Upper lobe of left lung (tissue), 6 donors: ENCODE measurements at places on chromosomes 1 and 21. TPM values are rescaled to one million over a fixed set of nuclear protein-coding genes. Genes with fewer than 3 reads are reported as not detected.
A peak's percentile ranks its signal among the peaks of the same experiment; 100 is the strongest.

DNA sequence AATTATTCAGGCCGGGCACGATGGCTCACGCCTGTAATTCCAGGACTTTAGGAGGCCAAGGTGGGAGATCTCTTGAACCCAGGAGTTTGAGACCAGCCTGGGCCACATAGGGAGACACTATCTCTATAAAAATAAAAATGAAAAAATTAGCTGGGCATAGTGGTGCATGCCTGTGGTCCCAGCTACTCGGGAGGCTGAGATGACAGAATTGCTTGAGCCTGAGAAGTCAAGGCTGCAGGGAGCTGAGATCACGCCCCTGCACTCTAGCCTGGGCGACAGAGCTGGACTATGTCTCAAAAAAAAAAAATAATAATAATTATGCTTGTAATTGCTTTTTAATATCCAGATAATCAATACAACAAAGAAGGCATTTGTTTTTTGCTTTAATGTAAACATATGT lies 91.3 kb downstream of the RIPK4 start:
- H3K27ac ChIP-seq = no peak overlapping the region
- H3K27me3 ChIP-seq = no peaks in the 10 kb centered on the region
- DNase-seq = no peak
- no peaks in the 10 kb centered on the region for H3K36me3 ChIP-seq
- H3K4me1 ChIP-seq = peaks cover 11% of the 10 kb centered on the region

DNA sequence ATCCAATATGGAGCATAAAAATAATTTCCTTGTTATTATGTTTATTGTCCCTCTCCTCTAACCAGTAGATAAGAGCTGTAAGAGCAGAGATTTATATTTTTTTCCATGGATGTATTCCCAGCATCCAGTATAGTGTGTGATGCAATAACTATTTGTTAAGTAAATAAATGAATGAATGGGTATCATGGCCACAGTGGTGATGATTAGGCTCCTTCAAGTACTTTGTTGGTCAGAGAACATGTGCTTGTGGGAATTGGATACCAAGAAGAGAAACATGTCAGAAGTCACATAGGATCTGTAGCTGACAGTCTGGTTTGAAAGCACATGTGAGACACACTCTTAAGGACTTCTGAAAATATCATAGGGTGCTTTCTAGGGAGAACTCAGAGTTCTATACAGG lies 588.5 kb downstream of the AGBL4 start:
- no peaks in the 10 kb centered on the region for H3K27me3 ChIP-seq
- H3K4me1 ChIP-seq = no peaks in the 10 kb centered on the region
- H3K27ac ChIP-seq = no peak overlapping the region
- H3K4me3 ChIP-seq = no peak overlapping the region

DNA sequence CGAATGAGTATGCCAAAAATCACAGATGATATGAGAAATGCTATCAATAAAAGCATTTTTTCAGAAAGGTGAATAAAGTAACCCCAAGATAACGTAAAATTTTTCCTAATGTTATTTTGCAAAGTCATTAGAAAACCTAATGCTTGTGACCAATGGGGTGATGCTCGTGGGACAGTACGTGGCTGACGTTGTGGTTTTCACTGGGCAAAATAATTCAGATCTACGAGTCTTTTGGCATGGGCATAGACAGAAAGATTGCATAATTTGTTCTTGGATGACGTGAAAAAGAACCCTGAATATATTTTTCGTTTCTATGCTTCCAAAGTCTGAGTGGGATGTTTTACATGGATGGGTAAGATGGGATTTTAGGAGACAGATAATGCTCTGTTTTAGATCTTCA lies 71.0 kb downstream of the PBX1 start:
- no peak overlapping the region for H3K27ac ChIP-seq
- H3K27me3 ChIP-seq = no peaks in the 10 kb centered on the region
- H3K4me1 ChIP-seq = peaks cover 5% of the 10 kb centered on the region
- DNase-seq = no peak
- H3K4me3 ChIP-seq = no peak overlapping the region

DNA sequence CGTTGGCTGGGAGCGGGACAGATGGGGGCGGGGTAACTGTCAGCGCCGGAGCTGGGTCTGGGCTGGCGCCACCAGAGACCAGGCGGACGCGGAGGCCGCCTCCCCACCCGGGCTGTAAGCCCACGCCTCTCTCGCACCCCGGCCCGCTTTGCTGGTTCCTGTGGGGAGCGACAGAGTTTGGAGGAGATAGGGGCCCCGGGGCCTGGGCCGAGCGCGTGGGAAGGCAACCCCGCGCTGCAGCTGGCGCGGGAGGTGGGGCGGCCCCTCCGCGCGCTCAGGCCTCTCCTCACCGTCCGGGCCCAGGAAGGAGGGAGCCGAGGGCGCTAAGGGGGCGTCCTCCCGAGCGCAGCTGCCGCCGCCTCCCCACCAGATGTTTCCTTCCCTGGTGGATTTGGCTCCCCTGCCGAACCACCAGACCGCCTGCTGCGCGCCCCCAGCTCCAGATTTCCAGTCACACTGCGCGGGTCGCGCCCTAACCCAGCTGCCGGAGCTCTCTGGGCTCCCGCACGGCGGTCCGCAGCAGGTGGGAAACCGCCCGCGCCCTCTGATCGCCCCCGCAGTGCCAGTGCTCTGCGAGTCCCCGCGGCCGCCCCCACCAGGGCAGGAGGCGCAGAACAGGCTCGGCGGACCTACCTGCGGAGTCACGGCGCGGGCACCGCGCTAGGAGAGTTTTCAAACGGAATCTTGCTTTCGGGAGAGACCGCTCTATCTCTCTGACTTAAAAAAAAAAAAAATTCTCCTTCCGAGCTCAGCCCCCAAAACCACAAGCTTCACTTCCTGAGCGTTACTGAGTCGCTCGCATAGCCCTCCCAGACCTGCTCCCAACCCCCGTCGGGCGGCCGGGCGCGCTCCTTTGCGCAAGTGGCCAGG lies 1.1 kb downstream of the GFI1 start:
- peaks cover 6% of the 10 kb centered on the region for H3K27me3 ChIP-seq
- peaks cover 63% of the 10 kb centered on the region for H3K4me1 ChIP-seq
- no peaks in the 10 kb centered on the region for H3K36me3 ChIP-seq
- H3K27ac ChIP-seq = peak overlapping the region; percentile 70
- peak overlapping the region; percentile 54 for H3K4me3 ChIP-seq

DNA sequence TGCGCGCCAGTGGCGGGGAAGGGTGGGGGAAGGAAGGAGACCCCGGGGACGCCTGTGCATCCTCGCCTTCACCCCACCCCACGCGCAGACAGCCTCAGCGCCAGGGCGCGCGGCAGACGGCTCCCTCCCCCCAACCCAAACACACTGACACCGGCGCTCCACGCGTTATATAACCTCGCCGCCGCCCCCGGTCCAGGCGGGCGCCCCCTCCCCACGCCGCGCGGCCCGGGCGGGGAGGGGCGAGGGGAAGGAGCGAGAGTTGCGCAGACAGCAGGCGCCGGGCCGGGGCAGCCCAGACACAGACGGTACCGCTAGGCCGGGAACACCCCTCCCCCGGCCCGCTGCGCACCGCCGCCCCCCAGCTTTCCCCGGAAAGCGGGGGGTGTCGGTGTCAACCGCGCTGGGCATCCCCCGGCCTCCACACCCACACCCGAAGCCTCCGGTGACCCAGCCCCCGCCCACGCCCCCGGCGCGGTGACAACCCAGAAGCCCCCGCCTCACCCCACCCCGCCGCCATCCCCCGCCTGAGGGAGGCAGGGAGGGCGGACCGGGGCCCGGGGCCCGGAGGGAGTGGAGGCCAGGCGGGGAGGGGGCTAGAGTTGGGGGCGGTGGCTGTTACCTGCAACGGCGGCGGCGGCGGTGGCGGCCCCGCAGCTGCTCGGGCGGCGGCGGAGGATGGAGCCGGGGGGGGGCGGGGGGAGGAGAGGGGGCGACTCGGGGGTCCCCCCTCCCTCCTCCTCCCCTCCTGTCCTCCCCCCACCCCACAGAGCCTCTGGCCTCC lies 432 bp downstream of the AKT3 start:
- peak; percentile 91 for DNase-seq
- peak overlapping the region; percentile 85 for H3K4me3 ChIP-seq
- H3K36me3 ChIP-seq = no peaks in the 10 kb centered on the region

- peak overlapping the region; percentile 81 for H3K27ac ChIP-seq
- H3K4me3 ChIP-seq = no peak overlapping the region
- peaks cover 20% of the 10 kb centered on the region for H3K4me1 ChIP-seq
- H3K27me3 ChIP-seq = no peaks in the 10 kb centered on the region
Observed at GRCh38 chr1:31628931-31629556, 11.6 kb downstream of the HCRTR1 start.

DNA sequence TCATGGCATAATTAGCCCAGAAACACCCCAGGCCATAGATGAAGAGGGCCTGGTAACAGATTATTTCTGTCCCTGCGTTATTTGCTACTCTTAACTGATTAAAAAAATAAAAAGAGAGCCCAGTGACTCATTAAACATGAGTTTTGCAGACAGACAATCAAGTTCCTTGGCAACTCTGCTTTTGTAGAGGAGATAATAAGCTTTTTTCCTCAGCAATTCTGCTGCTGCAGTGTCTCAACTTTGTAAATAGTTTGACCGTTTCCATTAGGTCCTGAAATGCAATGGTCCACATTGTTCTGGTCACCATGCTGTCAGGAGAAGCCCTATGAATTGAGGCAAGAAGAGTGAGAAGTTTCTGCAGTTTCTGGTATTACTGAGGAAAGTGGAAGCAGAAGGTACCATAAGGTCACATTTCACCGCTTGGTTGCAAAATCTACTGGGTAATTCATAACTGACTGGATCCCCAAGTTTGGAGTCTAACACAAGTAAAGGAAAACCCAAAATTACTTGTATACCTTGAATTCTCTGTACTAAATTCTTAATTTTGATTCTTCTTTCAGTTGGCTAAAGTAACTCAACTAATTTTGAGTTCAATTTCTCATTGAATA lies 139.5 kb downstream of the ZZZ3 start:
- H3K4me1 ChIP-seq = no peaks in the 10 kb centered on the region
- no peaks in the 10 kb centered on the region for H3K36me3 ChIP-seq
- no peak for DNase-seq

- no peaks in the 10 kb centered on the region for H3K4me1 ChIP-seq
- no peaks in the 10 kb centered on the region for H3K36me3 ChIP-seq
- H3K27ac ChIP-seq = no peak overlapping the region
- no peak for DNase-seq
- no peak overlapping the region for H3K4me3 ChIP-seq
- H3K27me3 ChIP-seq = no peaks in the 10 kb centered on the region
Observed at GRCh38 chr1:62271948-62272728, 47.1 kb downstream of the KANK4 start.

DNA sequence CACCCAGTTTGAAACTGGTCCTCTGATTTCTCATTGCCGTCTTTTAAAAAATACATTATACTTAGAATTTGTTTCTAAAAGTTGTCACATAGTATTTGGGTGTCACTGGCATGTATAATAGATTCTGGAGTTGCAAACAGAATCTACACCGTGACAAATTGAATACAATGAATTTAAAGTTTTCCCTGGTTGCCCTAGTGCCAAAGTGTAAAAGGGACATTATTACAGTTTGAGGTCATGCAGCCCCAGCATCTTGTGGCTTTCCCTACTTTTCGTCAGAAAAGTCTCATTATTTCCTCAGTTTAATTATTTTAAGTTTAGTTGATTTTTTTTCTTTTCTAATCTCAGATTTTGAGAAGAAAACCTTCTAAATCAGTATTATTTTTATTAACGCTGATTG lies 155.9 kb downstream of the DISP1 start:
- no peak for DNase-seq
- H3K27ac ChIP-seq = peak overlapping the region; percentile 14
- H3K27me3 ChIP-seq = no peaks in the 10 kb centered on the region
- no peaks in the 10 kb centered on the region for H3K36me3 ChIP-seq
- H3K4me1 ChIP-seq = no peaks in the 10 kb centered on the region

DNA sequence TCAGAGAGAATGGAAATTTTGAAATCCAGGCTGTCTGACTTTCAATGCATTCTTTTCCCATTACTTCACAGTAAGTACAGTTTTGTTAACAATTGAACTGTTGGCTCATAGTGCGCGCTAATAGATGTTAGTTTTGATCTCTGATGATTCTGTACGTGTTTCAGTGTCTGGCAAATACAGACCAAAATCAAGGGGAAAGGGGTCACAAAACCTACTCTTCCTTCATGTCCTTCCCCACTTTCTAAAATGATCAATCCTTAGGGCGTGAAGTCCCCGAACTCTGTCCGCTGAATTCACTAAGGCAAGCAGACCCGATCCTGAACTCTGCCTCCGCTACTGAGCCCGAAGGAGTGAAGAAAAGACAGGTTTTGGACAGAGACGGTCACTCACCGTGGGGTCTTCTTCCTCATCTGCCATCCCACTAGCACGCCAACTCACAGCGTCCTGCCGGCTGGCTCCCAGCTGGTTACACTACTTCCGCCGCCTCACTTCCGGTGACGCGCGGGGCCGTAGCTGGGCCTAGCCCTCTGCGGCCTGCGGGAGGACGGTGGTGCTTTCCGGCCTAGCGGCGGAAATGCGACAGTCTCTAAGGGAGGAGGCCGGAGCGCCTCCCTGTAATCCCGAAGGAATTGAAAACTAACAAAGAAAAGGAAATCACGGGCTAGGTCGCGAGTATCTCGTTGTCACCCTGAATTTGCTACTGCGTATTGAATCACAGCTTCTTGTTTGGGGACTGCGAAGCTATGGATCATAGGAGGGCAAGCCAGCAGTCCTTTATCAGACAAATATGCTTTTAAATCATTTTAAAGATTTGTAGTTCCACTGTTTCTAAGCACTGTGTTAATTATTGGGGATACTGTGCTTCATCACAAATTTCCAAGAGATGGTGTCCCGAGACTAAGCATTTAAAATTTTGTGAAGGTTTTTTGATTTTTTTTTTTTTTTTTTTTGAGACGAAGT lies at the start of gene TAF13:
TSS of gene TAF13 (minus strand) at position 473 of the 960 bp plus-strand sequence. CDS start at position 417, 56 bp downstream.
- peak; percentile 97 for DNase-seq
- peak within 1 kb of the TSS; percentile 89 for H3K27ac ChIP-seq
- no peaks in the 10 kb centered on the region for H3K27me3 ChIP-seq
- H3K4me1 ChIP-seq = peaks cover 20% of the 10 kb centered on the region
- H3K36me3 ChIP-seq = peaks cover 12% of the 10 kb centered on the region

DNA sequence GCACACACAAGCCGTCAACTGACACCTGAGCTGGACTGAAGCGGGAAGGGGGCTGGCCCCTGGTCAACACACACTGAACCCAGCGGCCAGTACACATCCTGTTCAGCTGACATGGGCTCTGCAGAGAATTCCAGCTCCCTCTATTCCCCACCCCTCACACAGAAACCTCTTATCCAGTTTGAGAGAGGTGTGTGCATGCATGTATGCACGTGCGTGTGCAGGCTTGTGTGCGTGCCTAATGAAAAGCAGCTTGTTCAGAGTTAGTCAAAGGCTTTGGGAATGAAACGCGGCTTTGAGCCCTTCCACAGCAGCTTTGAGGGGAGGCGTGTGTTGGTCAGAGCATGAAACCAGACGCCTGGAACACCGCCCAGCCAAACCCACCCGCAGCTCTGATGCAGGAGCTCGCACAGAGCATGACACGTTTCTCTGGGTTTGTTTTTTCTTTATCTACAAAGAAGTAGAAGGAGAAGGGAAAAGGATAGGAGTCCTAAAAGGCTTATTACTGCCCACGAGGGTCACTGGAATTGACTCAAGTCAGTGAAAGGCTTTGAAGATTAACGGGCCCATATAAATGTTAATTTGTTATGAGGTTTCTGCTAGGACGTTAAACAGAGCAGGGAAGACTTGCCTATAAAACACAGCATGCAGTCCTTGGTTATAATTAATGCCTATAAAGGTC lies 184.2 kb downstream of the ETS2 start:
- H3K4me3 ChIP-seq = no peak overlapping the region
- H3K4me1 ChIP-seq = peaks cover 68% of the 10 kb centered on the region
- DNase-seq = peak; percentile 58
- H3K36me3 ChIP-seq = no peaks in the 10 kb centered on the region
- no peaks in the 10 kb centered on the region for H3K27me3 ChIP-seq

The AMY1B gene
- total RNA-seq = 1.6 TPM

The IRF6 gene
- total RNA-seq = 15.8 TPM
